ENCODE measurements at places on chromosomes 4 and X. TPM values are rescaled to one million over a fixed set of nuclear protein-coding genes. Genes with fewer than 3 reads are reported as not detected.

The TBL1X gene
- total RNA-seq = 31.6 TPM

The KCTD8 gene
- total RNA-seq = 0.47 TPM

The USP46 gene
- total RNA-seq = 28.7 TPM

The FGFR3 gene
- total RNA-seq = 1.7 TPM

The ALB gene
- total RNA-seq = 3.5 TPM

The P2RY10 gene
- not detected for total RNA-seq

The CSAG2 gene
- total RNA-seq = not detected

The F8A3 gene
- total RNA-seq = 17.7 TPM

The PPARGC1A gene
- 2.8 TPM for total RNA-seq

The S100G gene
- total RNA-seq = not detected

The SORBS2 gene
- total RNA-seq = 651 TPM

The TSC22D3 gene
- total RNA-seq = 474 TPM

The SPANXN3 gene
- total RNA-seq = not detected

The DKK2 gene
- total RNA-seq = 1.1 TPM

The KLB gene
- under 0.01 TPM for total RNA-seq

The PCDH7 gene
- 3.8 TPM for total RNA-seq

The ANXA3 gene
- total RNA-seq = 1.5 TPM

The ERCC6L gene
- 0.17 TPM for total RNA-seq

The CDKL2 gene
- total RNA-seq = 0.83 TPM

The MAP7D2 gene
- 1.9 TPM for total RNA-seq

The CCDC110 gene
- 1.7 TPM for total RNA-seq

The NAP1L3 gene
- 6.4 TPM for total RNA-seq

The BTC gene
- total RNA-seq = 0.43 TPM

The SETD7 gene
- total RNA-seq = 43.3 TPM

The SLC34A2 gene
- total RNA-seq = not detected

The SLC25A6 gene
- 183 TPM for total RNA-seq

The ACE2 gene
- 1.3 TPM for total RNA-seq

The H2BW2 gene
- not detected for total RNA-seq

The HSFX1 gene
- 1.6 TPM for total RNA-seq

The CLIC2 gene
- total RNA-seq = 18.5 TPM
